ENCODE measurements at places on chromosomes 7 and 10. TPM values are rescaled to one million over a fixed set of nuclear protein-coding genes. Genes with fewer than 3 reads are reported as not detected.
A peak's percentile ranks its signal among the peaks of the same experiment; 100 is the strongest.

Gene GRID1
- 0.67 TPM for total RNA-seq

DNA sequence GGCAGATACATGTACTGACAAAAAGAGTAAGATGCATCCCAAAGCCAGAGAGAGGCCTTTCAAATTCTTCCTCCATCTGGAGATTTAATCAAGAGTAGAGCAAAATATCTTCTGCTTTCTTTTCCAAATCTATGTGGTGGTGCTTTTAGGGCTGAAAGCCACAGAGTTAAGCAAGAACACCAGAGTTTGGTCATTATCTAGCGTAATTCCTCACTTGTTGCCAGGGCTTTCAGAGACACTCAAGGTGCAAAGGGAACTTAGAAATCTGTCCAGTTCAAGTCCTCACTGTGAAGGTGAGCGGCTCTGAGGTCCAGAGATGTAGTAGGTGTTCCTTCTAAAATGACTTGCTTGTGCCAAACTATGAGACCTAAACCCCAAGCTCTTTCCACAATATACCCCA, 10.9 kb upstream of the NFE2L3 start:
- DNase-seq = no peak
- H3K27ac ChIP-seq = no peak overlapping the region
- H3K27me3 ChIP-seq = no peaks in the 10 kb centered on the region
- no peak overlapping the region for H3K4me3 ChIP-seq
- H3K36me3 ChIP-seq = no peaks in the 10 kb centered on the region

GRCh38 chr10:81007872-81008271, 470.2 kb downstream of the SH2D4B start:
- no peaks in the 10 kb centered on the region for H3K27me3 ChIP-seq
- no peak overlapping the region for H3K4me3 ChIP-seq
- no peaks in the 10 kb centered on the region for H3K36me3 ChIP-seq
- H3K4me1 ChIP-seq = no peaks in the 10 kb centered on the region
- no peak overlapping the region for H3K27ac ChIP-seq

- DNase-seq = no peak
- no peak overlapping the region for H3K27ac ChIP-seq
- H3K36me3 ChIP-seq = no peaks in the 10 kb centered on the region
These were observed 7.9 kb upstream of the C10orf120 start for GRCh38 chr10:122707535-122707934.

Gene PON2
- total RNA-seq = 45.4 TPM

Gene POLR2J2
- total RNA-seq = 1.4 TPM

GRCh38 chr10:18523858-18524257, 127.5 kb downstream of the NSUN6 start:
- peak overlapping the region; percentile 37 for H3K27ac ChIP-seq
- H3K4me1 ChIP-seq = peaks cover 13% of the 10 kb centered on the region
- no peaks in the 10 kb centered on the region for H3K27me3 ChIP-seq
- peaks cover 25% of the 10 kb centered on the region for H3K36me3 ChIP-seq

GRCh38 chr7:47344171-47344955, 237.5 kb downstream of the TNS3 start:
- no peak for DNase-seq
- H3K4me3 ChIP-seq = no peak overlapping the region
- no peaks in the 10 kb centered on the region for H3K4me1 ChIP-seq
- H3K36me3 ChIP-seq = no peaks in the 10 kb centered on the region
- H3K27me3 ChIP-seq = no peaks in the 10 kb centered on the region

- peak; percentile 58 for DNase-seq
- H3K27me3 ChIP-seq = no peaks in the 10 kb centered on the region
- H3K4me1 ChIP-seq = no peaks in the 10 kb centered on the region
- no peak overlapping the region for H3K4me3 ChIP-seq
These were observed 57.3 kb upstream of the CAMK2B start for GRCh38 chr7:44382459-44383265.

Gene CDC123
- 49.2 TPM for total RNA-seq

- DNase-seq = peak; percentile 81
- H3K4me3 ChIP-seq = no peak overlapping the region
These were observed 311.4 kb upstream of the AKR1E2 start for GRCh38 chr10:4514445-4515108.

GRCh38 chr10:943334-944033, 12.0 kb upstream of the LARP4B start:
- H3K27me3 ChIP-seq = no peaks in the 10 kb centered on the region
- no peaks in the 10 kb centered on the region for H3K4me1 ChIP-seq
- no peaks in the 10 kb centered on the region for H3K36me3 ChIP-seq
- no peak for DNase-seq

GRCh38 chr7:157602581-157602980, 265.8 kb downstream of the DNAJB6 start:
- H3K4me3 ChIP-seq = no peak overlapping the region
- DNase-seq = no peak
- no peaks in the 10 kb centered on the region for H3K4me1 ChIP-seq

Gene SYNPO2L
- 167 TPM for total RNA-seq

- H3K4me1 ChIP-seq = no peaks in the 10 kb centered on the region
- H3K27me3 ChIP-seq = no peaks in the 10 kb centered on the region
- no peak overlapping the region for H3K4me3 ChIP-seq
- no peak overlapping the region for H3K27ac ChIP-seq
- DNase-seq = no peak
- no peaks in the 10 kb centered on the region for H3K36me3 ChIP-seq
These were observed 332.5 kb upstream of the ETV1 start for GRCh38 chr7:14321947-14322346.

Measured in right atrium auricular region (tissue), 2 donors.